NCI-H2081 treated with DMSO at 0.1 percent for 48 hours (cell line): ENCODE measurements at places on chromosomes 16 and 17.

DNA sequence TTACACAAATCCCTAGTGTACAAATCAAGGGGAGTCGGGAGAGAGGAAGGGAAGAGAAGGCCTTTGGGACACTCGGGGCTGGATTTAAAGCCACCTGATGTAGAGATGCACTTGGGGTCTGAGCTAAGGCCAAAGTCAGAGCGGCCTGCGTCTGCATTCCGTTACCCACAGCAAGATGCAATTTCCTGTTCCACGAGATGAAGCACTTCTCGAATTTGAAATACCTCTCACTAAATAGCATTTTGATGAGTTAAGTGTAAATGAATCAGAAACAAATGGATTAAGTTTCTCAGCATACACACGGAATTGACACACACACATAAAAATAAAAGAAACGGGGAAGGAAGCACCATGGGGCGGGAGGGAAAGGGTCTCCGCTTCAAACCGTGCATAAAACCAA lies 386.0 kb downstream of the SOX9 start:
- DNase-seq = no peak

DNA sequence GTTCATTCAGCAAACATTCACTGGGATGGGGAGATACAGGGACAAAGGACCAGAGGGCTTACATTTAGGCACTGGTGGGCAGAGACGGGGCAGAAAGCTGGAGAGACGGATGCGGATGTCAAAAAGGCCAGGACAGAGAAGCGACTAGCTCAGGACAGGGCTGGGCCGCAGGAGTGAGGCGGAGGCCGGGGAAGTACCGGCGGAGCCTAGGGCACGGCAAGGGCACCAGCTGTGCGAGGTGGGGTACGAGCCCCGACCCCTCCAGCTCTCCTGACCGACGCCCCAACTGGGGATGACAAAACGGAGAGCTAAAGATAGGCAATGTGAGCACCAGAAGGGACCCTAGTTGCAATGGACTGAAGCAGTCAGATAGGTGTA lies 3.9 kb upstream of the SGCA start:
- DNase-seq = no peak

- no peak for DNase-seq
Measured at GRCh38 chr17:69869667-69870066, 205.4 kb upstream of the KCNJ16 start.

DNA sequence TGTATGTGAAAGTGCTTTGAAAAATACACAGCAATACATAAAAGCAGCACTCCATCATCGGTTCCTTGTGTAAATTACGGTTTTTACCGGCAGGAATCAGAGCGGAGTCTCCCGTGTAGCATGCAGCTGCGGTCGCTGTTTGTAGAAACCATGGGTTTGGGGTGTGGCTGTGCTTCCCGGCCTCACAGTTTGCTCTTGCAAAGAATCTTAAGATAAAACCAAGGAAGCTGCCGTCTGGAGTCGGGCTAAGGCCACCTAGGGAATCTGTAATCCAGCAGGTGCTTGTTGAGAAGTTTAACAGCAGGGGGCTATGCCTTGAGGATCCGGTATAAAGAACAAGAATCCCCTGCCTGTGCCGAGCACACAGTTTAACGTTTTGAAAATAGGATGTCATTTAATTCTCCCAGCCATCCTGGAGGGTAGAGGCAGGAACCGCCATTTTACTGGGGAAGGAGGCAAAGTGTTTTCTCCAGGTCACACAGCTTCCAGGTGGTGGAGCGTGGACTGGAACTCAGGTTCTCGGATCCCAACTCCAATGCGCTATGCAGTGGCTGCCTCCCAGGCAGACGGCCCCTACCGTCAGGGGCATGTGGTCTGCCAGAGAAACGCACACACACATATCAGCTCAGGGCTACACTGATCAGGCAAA lies 6.0 kb upstream of the TLCD3A start:
- no peak for DNase-seq

- no peak for DNase-seq
Measured at GRCh38 chr17:45748731-45749310, 35.3 kb upstream of the CRHR1 start.

DNA sequence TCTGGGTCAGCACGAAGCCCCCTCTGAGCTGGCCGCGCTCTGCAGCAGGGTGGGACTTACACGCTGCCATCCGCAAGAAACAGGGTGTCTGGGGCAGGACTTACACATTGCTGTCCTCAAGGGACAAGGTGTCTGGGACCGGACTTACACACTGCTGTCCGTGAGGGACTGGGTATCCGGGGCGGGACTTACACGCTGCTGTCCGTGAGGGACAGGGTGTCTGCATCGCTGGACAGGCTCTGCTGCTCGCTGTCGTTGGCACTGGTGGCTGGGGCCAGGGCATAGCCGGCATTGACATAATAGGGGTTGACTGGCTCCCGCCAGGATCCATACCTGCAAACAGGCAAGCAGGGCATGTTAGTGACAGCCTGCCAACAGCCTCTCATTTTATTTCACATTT lies 31.4 kb downstream of the PDIA2 start:
- DNase-seq = no peak

DNA sequence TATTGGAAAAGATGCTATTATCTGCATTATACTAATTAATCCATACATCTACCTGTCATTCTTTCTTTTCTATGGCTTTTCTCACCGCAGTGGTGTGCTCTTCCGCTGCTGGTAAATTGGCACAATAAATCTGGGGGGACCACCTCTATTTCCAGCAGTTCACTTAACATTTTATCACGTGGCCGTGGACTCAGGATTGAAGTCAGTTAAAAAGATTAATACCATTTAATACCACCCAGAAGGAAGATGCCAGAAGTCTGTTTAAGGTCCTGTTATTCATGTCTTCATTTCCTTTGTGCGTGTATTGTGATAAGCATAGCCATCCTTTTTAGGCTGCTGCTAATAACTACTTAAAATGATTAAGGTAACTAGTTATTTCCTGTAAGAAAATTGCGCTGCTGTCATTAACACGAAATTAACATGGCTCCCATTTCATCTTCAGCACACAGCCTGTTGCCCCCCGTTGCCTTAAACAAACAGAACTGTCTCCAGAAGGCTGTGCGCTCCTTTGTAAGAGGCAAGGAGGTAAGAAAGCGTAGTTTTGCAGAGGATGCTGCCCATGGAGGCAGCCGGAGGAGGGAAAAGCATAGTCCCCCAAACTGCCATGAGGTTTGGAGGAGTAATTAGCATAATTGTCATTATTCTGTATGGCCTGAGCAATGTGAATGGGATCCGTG lies 414.4 kb downstream of the UTP18 start:
- DNase-seq = peak; percentile 11

DNA sequence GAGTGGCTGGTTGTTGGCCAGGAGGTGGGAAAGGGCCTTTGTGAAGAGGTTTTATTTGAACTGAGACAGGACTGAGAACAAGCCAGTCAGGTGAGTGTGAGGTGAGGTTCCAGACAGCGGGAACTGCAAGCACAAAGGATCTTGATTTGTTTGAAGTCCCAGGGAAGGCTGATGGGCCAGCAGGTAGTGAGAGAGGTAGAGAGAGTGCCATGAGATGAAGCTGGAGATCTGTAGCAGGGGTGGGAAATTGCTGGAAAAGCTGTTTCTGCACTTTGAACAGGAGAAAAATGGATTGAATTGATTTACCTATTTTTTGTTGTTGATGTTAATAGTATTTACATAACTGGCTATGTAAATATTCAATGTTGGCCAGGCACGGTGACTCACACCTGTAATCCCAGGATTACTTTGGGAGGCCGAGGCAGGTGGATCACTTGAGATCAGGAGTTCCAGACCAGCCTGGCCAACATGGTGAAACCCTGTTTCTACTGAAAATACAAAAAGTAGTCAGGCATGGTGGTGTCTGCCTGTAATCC lies 7.7 kb upstream of the DCTPP1 start:
- no peak for DNase-seq

DNA sequence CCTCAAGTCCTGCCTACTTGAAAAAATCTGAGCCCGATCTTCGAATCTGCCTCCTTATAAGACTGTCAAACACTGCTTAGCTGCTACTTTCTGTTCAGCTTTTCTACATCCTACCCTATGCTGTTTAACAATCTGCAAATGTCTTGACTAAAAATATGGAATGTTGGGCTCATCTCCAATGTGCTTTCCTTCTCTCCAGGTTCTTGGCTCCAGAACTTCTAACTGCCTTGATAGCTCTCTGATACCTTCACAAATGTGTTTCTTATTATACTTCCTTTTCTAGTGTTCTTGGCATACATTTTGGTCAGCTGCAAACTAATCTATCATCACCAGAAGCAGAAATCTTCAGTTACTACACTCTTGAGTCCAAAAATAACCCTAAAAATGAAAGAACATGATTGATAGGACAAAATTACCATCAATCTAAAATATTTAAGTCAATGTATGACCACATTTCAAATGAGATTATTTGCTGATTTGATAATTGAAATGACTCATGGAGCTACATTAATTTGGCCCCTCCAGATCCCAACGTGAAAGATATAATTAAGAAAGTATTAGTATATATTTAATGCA lies 372.3 kb upstream of the MON1B start:
- no peak for DNase-seq

DNA sequence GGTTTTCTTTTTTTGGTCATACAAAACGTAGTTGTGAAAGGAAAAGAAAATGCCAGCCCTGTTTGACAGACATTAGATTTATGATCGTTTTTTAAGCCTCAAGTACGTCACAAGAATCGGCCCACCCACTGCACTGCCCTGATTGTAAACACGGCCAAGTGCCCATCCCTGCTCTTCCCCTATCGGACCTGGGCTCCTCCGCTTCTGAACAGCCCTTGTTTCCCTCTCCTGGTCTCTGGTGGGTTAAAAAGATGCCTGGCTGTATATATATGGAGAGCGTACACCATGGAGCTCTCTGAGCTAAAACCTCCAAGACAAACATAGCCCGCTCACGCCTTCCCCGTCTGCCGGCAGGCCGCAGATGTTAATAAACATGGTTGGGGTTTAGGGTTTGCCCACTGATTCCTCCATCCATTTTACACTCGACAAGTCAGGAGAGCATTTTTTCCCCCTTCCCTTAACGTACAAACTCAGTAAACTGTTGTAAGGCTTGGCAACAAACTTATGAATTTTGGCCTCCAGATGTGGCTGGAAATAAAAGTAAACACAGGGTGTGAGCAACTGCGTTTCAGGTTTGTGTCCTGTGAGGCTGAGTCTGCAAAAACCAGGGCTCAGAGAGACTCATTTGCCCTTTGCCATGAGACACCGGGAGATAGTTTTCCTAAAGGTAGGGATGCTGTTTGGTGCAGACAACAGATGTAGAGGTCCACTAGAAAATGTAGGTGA lies 325.9 kb downstream of the SOX9 start:
- no peak for DNase-seq

DNA sequence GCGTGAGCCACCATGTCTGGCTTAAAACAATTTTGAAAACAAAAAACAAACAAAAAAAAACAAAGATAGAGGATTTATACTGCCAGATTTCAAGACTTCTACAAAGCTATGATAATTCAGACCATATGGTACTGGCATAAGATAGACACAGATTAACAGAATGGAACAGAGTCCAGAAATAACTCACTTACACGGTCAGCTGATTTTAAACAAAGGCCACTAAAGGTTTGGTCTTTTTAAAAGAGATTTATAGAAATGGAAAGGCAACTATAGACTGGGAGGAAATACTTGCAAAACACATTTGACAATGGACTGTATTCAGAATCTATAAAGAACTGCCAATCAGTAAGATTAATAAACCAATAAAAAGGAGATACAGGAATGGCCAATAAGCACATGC lies 48.6 kb upstream of the MNT start:
- no peak for DNase-seq
